ENCODE measurements at places on chromosomes 11 and 22. TPM values are rescaled to one million over a fixed set of nuclear protein-coding genes. Genes with fewer than 3 reads are reported as not detected.
A peak's percentile ranks its signal among the peaks of the same experiment; 100 is the strongest.

DNA sequence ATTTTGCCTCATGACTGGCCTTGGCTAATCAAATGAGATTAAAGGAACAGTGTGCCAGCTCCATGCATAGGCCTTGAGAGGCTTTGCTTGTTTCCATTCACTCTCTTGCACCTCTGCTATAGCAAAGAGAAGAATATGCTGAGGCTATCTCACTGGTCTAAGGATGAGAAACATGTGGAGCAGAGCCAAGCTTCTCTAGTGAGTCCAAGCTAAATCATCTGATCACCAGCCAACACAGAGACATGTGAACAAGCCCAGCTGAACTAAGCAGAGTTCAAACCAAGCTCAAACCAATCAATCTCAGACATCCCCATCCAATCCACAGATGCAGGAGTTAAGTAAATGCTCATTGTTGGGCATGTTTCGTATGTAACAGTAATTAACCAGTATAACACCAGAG lies 69.4 kb upstream of the API5 start:
- H3K27ac ChIP-seq = no peak overlapping the region
- H3K36me3 ChIP-seq = no peaks in the 10 kb centered on the region
- H3K4me1 ChIP-seq = no peaks in the 10 kb centered on the region
- DNase-seq = no peak
- no peak overlapping the region for H3K4me3 ChIP-seq

APOBEC3G gene
- 5.7 TPM for total RNA-seq

GRCh38 chr22:31477329-31477728 lies 12.3 kb downstream of the EIF4ENIF1 start:
- DNase-seq = no peak
- no peaks in the 10 kb centered on the region for H3K27me3 ChIP-seq
- H3K27ac ChIP-seq = no peak overlapping the region
- H3K4me3 ChIP-seq = no peak overlapping the region
- no peaks in the 10 kb centered on the region for H3K4me1 ChIP-seq
- peaks cover 54% of the 10 kb centered on the region for H3K36me3 ChIP-seq

SYCE3 gene
- total RNA-seq = not detected

GRCh38 chr11:131146827-131147490 lies 223.5 kb upstream of the NTM start:
- H3K4me3 ChIP-seq = no peak overlapping the region
- no peak overlapping the region for H3K27ac ChIP-seq
- no peaks in the 10 kb centered on the region for H3K4me1 ChIP-seq
- H3K36me3 ChIP-seq = no peaks in the 10 kb centered on the region
- DNase-seq = no peak

DNA sequence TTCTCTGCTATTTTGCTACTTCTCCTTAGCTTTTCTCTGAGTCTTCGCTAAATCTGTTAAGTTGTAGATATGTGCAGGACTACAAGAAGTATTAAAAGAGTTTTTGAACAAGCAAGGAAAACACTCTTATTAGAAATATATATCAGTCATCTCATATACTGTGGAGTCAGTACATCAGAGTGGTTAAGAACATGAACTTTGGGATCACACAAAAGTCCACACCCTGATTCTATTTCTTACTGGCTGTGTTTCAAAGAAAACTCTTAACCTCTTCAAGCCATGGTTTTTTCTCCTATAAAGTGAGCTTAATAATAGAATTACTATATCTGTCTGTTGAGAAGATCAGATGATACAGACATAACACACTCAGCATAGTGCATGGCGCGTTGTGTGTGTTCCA lies 29.5 kb downstream of the MMP13 start:
- no peaks in the 10 kb centered on the region for H3K36me3 ChIP-seq
- no peaks in the 10 kb centered on the region for H3K27me3 ChIP-seq
- no peak for DNase-seq
- no peak overlapping the region for H3K27ac ChIP-seq
- H3K4me3 ChIP-seq = no peak overlapping the region

ASPHD2 gene
- 0.66 TPM for total RNA-seq

OR5J2 gene
- total RNA-seq = not detected

TEX54 gene
- total RNA-seq = not detected

NTM gene
- total RNA-seq = 6.3 TPM

DNA sequence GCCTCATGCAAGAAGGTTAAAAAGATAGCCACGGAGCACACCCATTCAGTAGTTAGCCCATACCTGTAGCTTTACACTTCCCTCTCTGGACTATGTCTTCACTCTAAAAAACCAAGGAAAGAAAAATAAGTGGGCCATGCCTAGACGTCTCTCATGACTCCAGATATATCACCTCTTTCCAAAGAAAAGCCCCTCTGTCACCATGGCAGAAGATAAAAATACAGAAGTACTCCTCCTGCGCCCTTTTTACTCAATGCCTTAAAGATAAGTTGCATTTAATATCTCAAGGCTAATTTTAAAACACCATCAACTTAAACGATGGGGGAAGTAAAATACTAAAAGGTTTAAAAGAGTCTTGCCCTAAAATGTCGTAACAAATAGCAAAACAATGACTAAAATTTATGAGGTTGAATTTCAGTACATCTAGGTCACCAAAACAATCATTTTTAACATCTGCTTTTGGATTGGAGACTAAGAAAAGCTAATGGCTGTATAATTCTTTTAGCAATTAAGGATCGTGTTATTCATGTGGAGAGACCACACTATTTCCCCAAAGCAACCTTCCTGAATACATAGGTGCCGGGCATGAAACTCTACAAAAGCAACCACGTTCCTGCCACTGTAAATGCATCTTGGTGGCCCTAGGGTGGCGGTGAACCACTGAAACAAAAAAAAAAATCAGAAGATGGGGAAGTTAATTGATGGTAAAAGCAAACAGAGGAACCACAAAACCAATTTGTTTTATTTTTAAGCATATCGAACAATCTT lies 46.0 kb downstream of the CELF1 start:
- peaks cover 2% of the 10 kb centered on the region for H3K36me3 ChIP-seq
- H3K27ac ChIP-seq = peak overlapping the region; percentile 38
- no peak for DNase-seq
- no peak overlapping the region for H3K4me3 ChIP-seq

DNA sequence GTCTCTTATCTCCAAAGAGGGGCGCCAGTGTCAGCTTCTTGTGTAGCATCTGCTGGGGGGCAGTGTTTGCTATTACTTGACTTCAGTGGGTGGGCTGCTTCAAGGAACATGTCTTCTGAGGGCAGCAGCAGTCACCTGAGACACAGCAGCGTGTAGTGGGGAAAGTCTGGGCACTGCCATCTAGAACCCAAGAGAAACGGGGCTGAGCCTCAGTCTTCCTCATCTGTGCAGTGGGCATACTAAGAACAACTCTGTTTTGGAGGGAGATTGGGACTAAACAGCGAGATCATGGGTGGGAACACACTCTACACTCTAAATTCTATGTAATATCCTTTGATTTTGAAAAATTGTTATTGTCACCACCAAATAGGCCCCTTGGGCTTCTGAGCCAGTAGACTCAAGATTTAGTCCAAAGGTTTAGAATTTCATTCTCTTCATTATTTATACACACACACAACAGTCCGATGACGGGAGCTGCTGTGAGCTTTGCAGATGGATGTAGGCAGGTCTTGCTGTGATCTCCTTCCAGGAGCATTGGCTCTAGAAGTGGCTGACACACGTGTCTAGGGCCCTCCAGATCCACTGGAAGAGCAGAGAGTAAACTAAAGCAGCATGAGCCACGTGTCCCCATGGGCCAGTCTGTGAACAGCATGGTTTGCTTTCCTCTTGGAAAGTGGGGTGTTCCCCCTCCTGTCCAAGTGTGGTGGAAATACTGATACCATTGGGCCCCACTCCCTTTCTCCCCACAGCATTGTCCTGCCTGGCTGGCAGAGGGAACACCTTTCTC lies 51.8 kb downstream of the TRAF6 start:
- H3K4me1 ChIP-seq = peaks cover 23% of the 10 kb centered on the region
- no peaks in the 10 kb centered on the region for H3K36me3 ChIP-seq
- H3K4me3 ChIP-seq = no peak overlapping the region
- H3K27me3 ChIP-seq = no peaks in the 10 kb centered on the region
- DNase-seq = no peak

- DNase-seq = no peak
- no peak overlapping the region for H3K27ac ChIP-seq
- no peaks in the 10 kb centered on the region for H3K36me3 ChIP-seq
- H3K4me1 ChIP-seq = peaks cover 16% of the 10 kb centered on the region
Observed at GRCh38 chr11:27201454-27202302, 161.1 kb downstream of the BBOX1 start.

All from esophagus muscularis mucosa (tissue), 4 donors.